ENCODE measurements at places on chromosomes 4 and X.

- DNase-seq = no peak
These were observed 77.8 kb upstream of the SLC4A4 start for GRCh38 chr4:71261001-71261400.

GRCh38 chr4:4631150-4631549, 89.3 kb upstream of the STX18 start:
- no peak for DNase-seq

DNA sequence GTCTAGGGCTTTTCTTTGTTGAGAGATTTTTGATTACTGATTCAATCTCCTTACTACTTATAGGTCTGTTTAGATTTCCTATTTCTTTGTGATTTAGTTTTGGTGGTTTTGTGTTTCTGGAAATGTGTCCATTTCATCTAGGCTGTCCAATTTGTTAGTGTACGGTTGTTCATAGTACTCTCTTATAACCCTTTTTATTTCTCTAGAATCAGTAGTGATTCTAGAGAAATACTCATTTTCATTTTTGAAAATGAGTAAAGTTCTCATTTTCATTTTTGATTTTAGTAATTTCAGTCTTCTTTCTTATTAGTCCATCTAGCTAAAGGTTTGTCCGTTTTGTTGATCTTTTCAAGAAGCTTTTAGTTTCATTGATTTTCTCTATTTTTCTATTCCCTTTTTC, 7.5 kb downstream of the IL13RA1 start:
- no peak for DNase-seq

- DNase-seq = no peak
These were observed 60.4 kb downstream of the JADE1 start for GRCh38 chr4:128869776-128870509.

DNA sequence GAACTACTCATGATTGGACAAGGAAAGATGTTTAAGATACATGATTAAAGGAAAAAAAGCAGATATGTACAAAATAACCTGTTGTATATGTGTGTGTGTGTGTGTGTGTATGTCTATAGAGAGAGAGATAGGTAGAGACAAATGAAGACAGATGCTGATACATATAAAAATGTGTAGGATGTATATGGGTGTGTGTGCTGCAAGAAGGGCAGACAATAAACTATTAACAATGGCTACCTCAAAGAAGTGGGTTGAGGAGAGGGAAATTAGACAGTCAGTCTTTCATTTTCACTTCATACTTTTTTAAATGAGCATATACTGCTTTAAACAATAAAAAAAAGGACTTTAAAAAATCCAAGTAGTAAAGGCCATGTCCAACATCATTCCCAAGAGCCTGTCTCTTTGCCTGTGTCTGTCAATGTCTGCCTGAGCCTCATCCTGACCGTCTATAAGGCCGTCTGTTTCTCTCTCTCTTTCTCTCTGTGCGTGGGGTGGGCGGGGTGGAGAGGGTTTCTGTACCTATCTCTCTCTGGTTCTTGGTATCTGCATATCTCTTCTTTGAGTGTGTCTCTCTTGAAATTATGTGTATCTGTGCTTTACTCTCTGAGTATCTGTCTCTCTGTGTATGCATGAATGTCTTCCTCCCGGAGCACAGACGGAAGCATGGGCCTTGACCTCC, 62.8 kb downstream of the LRBA start:
- DNase-seq = no peak

DNA sequence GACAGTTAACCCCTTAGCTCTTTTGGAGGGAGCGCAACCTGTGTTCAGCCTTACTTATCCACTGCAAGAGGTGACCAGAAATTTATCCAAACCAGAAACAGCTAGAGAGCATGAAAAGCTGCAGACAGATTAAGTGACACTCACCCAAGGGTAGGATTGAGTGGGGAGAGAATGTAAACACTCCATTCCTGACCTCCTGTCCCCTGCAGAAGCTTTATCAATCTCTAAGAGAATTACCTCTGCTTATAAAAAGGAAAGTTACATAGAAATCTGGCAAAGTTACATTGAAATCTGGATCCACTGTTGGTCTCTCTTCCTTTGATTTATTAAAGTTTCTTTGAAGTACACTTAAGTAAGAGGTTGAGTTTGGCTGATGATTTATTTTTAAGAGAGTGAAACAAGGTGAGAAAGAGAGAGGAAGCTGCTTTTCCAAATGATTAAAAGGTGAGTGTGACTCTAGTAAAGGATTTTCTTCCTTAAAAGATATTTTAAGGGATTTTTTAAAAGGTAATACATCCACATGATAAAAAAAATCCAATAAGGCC, 112.3 kb downstream of the ANAPC4 start:
- DNase-seq = no peak

DNA sequence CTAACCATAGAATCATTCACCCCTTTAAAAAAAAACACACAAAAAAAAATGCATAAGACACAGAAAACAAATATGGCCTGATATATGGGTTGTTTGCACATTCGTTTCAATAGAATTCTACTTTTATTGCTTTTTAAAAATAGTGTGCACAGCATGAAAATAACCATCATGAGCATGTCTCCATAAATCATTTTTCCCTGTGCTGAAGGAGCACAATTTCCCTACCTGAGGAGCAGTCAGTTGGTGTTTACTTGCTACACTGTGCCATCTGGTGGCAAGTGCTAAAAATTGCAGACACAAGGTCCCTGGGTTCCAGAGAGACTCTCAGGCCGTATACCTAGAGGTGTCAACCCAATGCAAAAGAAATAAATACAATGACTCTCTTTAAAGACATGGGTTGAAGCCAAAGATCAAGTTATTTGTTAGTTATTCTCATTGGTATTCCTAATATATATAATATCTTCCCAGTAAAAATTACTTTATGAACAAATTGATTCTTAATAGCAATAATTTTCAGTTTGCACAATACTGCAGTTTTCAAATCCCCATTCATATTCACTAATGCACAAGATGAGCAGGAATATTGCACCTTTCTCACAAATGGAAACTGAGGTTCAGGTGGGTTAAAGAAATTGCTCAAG, 551.4 kb downstream of the IQCM start:
- DNase-seq = peak; percentile 31

All from activated CD8-positive, alpha-beta T cell treated with anti-CD3 and anti-CD28 coated beads, Interleukin-2, amount 10 ng/mL, durations not matched to agents 7 days and 5 days (primary cell).